ENCODE measurements at places on chromosomes 4 and X.
A peak's percentile ranks its signal among the peaks of the same experiment; 100 is the strongest.

DNA sequence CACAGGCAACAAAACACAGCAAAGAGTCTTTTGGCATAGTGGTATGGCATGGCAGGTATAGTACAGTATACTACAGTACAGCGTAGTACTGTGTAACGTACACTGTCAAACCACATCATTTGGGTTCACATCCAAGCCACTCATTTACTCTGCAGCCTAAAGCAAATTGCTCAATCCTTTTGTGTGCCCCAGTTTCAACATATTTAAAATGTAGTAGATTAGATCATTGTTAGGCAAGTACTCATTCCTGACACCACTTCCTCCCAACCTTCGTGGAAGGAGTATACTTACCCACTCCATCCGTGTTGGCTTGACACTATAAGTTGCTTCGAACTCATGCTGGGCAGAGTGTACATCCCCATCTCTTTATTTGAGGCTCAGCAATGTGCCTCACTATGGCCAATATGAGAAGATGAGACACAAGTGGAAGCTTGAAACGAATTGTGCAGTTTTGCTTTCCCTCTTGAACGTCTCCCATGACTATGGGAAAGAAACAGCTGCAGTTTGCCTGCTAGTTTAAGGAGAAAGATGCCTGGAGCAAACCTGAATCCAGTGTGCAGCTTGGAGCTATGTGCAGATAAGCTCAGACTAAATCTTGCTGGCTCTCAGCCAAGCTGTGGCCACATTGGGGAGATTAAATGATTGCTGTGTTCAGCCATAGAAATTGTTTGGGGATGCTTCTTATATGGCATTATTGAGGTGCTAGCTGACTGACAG, 85.7 kb upstream of the TBL1X start:
- no peak for DNase-seq

- no peak for DNase-seq
These were observed 263.2 kb downstream of the DMD start for GRCh38 chrX:32948130-32948529.

DNA sequence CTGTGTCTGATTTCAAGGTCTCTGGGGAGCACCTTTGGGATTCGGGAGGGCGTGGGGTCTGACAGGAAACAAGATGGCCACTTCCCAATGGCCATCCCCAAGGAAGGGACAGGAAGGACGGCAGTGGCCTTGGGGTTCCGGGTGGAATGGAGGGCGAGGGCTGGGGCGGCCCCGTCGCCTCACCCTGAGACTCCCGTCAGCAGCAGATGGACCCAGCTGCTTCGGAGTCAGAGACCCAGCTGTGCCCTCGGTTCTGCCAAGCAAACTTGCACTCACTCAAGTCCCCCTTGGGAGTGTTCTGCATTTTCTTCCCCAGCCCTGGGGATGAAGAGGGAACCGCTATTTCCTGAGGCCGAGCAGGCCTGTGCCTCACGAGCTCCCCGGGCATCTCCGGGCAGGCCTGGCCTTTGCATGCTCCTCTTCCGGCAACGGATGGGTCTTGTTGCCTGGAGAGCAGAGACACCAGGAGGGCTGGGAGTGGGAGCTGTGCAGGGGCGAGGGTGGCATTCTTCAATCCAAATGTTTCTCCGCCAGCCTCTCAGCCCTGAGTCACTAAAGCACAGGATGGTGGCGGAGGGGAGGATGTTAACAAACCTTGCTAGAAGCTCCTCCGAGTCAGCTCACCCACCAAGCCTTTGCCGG, 6.8 kb upstream of the DUSP9 start:
- no peak for DNase-seq

- no peak for DNase-seq
These were observed 136.2 kb upstream of the MED14 start for GRCh38 chrX:40871385-40872082.

DNA sequence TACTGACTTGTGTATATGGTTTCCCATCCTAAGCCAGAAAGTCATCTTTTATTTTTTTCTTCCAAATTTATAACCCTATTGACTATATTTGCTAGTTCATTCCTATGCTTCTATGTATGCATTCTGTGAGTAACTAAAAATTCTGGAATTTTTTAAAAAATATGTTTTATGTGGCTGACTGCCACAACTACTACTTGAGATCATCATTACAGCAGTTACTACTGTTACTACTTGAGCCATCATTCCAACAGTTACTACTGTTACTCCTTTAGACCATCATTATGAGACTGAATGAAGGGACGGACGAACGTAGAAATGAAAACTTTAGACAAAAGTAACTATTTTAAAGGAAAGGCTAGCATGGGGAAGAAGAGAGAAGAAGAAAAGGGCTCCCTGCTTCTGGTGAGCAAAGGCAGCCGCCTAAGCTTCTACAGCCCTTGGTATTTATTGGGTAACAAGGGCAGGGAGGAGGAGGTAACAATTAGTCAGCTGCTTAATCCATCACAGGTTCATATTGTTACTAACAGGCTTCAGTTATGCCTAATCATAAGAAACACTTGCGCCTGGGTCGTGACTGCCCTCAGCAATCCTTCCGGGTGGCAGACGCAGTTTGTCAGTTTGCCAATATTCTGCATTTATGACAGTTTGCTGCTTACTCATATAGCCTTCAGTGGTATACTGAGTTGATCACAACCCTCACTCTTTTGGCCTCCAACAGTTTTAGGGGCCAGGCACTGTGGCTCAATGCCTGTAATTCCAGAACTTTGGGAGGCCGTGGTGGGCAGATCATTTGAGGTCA, 80.4 kb downstream of the PDLIM5 start:
- DNase-seq: no peak

DNA sequence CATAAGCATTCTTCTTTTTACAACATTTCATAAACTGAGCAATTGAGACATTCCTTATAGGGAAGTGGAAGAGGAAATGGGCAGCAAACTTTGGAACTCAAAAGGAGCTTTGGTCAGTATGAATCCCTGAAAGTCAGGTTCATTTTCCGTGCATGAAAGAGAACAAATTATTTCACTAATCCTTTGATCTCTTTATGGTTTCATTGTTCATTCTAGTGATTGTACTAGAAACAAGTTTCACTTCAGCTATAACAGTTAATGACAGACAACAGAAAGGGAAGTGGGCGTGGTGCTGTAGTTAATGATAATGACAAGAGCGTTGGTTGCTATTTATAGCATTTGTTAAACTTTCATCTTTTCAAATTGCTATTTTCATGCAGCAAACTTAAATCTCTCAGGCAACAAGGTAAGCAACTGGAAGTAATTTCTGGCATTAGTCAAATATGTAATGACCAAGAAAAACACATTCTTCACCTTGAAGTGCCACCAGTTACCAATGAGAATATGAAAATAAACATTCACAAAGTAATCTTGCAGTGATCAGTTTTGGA, 98.4 kb downstream of the AREG start:
- DNase-seq: no peak

GRCh38 chrX:78321809-78322208, 5.6 kb downstream of the CYSLTR1 start:
- DNase-seq: peak; percentile 37
